ENCODE measurements at places on chromosomes 3 and 15.

DNA sequence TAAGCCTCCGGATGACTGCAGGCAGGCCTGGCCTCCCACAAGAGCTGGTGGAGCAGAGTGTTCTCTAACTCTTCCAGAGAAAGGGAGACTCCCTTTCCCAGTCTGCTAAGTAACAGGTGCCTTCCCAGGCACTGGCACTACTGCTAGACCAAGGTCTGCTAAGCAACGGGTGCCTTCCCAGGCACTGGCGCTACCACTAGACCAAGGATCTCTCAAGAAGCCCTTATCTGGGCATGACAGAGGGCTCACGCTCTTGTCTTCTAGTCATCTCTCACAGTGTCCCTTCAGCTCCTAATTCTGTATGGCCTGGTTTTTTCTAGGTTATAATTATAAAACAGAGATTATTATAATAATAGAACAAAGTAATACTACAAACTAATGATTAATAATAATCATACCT lies 27.8 kb downstream of the MYL3 start:
- no peak for DNase-seq

GRCh38 chr3:9345041-9345440 lies 17.8 kb upstream of the THUMPD3 start:
- no peak for DNase-seq

- no peak for DNase-seq
Observed at GRCh38 chr3:37941608-37942508, 48.7 kb upstream of the VILL start.

DNA sequence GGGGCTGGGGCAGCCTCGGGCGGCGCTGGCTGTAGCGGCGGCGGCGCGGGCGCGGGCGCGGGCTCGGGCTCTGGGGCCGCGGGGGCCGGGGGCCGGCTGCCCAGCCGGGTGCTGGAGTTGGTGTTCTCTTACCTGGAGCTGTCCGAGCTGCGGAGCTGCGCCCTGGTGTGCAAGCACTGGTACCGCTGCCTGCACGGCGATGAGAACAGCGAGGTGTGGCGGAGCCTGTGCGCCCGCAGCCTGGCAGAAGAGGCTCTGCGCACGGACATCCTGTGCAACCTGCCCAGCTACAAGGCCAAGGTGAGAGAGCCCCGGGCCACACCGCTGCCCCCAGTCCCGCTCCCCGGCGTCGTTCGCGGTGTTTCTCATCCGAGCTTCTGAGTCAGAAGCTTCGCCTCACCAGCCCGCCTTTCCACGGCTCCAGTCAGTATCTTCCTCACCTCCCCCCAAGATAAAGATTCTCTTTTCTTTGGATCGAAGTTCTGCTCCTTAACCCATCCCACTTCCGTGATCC lies 600 bp downstream of the FBXO45 start:
- DNase-seq: peak; percentile 28

Data from NCI-H774 (cell line).